Stimulated activated CD8-positive, alpha-beta memory T cell treated with anti-CD3 and anti-CD28 coated beads, Interleukin-4, amount 100 ng/mL, for 4 hours (primary cell): ENCODE measurements at places on chromosomes 16 and 17.

DNA sequence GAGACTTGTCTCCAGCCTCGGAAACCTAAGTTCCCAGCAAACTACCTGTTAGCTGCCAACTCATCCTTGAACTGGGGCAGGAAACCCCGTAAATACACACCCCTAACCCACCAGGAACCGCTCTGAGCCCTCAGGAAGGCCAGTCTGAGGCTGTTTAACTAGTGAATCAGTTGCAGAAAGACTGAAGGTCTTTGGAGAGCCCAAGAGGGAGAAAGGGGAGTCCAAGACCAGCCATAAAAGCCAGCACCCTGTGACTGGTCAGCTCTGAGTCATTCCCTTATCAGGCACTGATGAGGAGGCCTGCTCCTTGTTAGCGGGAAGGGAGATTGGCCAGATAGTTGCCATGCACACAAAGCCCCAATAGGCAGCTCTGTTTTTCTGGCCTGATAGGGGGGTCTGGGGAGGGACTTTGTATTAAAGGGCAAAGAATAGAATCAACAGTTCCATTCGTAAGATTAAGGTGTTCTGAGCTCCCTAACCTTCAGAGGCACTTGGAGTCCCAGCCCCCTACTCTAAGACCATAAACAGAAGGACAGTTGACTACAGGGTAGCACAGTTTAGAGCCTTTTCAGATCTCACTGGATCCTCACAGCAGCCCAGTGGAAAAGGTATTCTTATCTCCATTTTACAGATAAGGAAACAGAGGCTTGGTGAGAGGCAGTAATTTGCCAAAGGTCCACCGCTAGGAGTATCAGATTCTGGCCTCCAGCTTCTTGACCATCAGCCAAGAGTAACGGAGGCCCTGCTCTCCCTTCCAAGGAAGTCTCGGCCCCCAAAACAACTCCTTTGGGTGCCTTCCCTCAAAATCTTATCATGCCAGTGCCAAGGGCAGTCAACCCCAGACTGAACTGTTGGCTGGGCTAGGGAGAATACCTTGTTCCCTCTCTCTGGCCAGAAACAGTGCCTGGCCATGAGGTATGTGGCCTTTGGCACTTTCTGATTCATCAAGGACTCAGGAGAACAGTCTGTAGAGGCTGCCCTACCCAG, 2.2 kb upstream of the KRT19 start:
- DNase-seq: no peak

GRCh38 chr17:59267776-59268175, 47.5 kb downstream of the GDPD1 start:
- DNase-seq: no peak

- no peak for DNase-seq
Measured at GRCh38 chr16:66899945-66900710, 18.6 kb downstream of the CDH16 start.

- DNase-seq: no peak
Measured at GRCh38 chr16:85916141-85916890, 17.4 kb downstream of the IRF8 start.

GRCh38 chr16:47644166-47644565, 183.0 kb downstream of the PHKB start:
- no peak for DNase-seq

GRCh38 chr17:8843344-8843743, 24.1 kb downstream of the PIK3R6 start:
- DNase-seq: no peak

GRCh38 chr17:12789481-12790248, at the start of gene ARHGAP44:
TSS of gene ARHGAP44 (plus strand) at chr17:12789498. CDS start at chr17:12789839, 341 bp downstream.
- DNase-seq: no peak

- no peak for DNase-seq
Measured at GRCh38 chr17:19769946-19770652, 22.0 kb upstream of the ALDH3A1 start.

DNA sequence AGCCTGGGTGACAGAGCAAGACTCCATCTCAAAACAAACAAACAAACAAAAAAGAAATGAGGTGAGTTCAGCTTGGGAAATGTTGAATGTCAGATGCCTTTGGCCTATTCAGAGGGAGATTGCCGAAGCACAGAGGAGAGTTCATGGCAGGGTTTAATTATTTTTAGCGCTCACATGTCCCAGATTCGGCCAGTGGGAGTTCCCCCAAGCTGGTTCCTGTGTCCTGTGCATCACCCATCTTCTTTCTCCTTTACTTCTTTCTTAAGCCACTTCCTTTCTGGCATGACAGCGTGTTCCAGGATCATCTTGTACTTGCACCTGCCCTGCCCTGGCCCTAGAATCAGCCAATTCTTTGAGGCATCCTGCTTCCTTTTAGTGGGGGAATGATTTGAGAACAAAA, 9.2 kb downstream of the MPV17L start:
- DNase-seq: no peak

DNA sequence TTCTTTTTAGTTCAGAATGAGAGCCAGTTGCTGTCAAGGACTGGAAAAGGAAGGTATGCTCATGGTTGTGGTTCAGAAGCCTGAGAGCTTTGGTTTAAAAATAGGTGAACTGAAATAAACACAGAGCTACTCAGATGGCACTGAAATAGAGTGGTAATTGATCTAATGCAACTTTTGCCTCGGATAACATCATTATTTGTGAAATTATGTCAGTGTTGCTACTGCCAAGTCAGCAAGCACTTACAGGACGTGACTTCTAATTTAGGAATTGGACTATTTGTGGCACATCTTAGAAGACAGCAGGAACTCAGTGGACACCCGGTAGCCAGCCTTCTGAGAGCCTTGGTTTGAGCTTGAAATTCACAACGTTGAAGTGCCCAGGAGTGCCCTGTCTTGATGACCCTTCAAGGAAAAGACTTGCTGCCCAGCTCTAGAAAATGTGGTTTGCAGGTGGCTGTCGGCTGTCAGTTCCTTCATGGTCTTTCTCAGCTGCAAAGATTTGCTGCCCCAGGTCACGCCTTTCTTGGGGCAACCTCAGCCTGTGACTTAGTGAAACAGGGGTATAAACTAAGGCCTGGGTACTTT, 42.0 kb upstream of the XYLT1 start:
- no peak for DNase-seq
